ENCODE measurements at places on chromosomes 1 and 21.

DNA sequence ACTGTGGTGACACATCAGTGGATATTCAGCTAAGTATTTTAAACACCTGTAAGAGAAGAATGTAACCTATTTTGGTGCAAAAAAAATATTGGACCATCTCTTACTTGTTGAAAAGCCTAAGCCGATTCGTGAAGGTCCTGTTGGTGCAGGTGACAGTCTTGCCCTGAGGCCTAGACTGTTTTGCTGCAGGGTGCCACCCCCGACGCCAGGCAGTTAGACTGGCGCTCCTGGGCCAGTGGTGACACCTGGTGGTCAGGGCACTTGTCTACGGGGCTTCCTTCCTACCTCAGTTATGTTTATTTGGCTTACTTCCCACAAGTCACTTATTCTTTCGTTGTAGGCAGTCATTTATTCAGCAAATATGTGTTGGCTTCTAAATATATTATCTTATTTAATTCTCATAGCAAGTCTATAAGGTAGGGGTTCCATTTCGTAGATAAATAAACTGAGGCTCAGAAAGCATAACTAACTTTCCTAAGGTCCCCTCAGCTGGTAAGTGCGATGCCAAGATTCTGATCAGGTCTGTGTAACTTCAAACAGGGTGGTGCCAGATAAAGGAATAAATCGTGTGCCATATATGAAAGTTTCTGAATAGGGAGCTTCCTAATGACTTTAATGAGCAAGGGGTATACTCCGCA lies 1.9 kb downstream of the EEIG2 start:
- peak; percentile 80 for DNase-seq

GRCh38 chr1:94072840-94073522 lies 48.0 kb downstream of the ABCA4 start:
- no peak for DNase-seq

DNA sequence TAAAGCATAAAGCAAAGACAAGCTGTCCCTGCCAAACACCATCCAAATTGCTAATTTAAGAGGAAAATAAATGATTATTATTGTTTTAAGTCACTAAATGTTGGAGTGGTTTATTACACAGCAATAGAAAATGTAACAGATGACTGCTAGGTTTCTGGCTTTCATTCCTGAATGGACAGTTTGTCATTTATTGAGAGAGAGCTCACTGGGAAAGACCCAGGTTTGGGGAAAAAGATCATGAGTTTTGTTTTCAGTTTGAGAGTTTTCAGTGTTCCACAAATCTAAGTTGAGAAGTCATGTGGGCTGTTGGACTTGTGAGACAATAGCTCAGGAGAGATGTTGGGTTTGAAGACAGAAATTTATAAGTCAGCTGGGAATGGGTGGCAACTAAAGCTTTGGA lies 5.4 kb downstream of the GPA33 start:
- DNase-seq, result no peak

GRCh38 chr21:40176724-40177123 lies 309.5 kb downstream of the PCP4 start:
- no peak for DNase-seq

- no peak for DNase-seq
Observed at GRCh38 chr1:179047636-179047997, 21.9 kb downstream of the FAM20B start.

DNA sequence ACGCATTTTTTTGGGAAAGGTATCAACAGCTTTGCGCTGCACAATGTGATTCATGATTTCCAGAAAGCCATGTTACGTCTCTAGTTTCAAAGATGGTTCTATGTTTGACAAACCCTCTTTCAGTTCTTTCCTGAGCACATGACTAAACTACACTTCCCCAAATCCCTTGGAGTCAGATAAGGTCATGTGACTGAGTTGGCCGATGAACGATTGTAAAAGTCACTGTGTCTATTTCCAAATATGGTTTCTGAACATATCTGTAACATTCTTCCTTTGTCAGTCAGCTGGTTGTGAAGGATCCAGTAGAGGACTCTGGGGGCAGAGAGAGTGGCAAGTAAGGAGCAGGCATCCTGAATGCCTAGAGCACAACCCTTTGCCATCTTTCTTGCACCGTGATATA lies 35.4 kb downstream of the TMPRSS15 start:
- no peak for DNase-seq

- DNase-seq, result no peak
Observed at GRCh38 chr1:40020447-40021085, 20.0 kb upstream of the CAP1 start.

DNA sequence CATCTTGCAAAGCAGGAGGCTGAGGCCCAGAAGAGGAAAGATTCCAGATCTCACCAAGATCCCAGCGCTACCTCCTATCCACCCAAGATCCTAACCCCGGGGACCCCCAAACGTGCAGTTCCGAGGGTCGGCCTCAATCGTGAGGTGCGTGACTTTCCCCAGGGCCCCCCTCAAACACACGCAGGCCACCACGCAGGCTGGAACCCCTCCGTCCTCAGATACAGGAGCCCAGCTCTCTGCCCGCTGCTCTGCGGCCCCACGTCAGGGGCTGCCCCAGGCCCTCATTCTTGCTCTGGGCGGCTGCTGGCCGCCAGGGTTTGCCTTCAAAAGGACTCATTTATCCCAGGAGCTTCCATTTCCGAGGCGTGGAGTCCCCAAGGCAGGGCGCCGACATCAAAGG lies 39.9 kb downstream of the KRTAP10-1 start:
- no peak for DNase-seq

DNA sequence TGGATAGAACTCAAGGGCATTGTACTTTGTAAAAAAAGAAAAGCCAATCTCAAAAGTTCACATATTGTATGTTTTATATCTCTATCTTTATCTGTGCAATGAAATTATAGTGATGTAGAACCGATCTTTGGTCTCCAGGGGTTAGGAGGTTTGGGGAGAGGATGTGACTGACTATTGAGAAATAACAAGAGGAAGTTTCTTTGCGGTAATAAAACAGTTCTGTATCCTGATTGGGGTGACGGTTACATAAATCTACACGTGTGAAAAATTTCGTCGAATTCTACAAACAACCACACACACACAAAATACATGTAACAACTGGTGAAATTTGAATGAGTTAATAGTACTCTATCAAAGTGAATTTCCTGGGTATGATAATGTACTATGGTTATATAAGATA lies 10.6 kb upstream of the OR2T33 start:
- no peak for DNase-seq

DNA sequence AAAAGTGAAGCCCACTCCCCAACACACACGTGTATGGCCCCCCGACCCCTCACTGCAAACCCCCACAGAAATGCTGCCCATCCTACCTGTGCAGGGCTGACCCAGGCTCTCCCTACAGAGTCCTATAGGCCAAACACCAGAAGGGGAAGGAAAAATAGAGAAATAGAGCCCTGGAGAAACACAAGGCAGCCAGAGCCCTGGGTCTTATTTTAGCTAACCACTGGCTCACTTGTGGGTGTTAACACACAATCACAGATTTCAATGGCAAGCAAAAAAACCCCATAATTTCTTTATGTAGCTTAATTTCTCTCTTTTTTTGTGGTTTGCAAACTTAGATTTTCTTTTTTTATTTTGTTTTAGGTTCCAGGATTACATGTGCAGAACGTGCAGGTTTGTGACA lies 989 bp upstream of the PIGR start:
- DNase-seq, result no peak

DNA sequence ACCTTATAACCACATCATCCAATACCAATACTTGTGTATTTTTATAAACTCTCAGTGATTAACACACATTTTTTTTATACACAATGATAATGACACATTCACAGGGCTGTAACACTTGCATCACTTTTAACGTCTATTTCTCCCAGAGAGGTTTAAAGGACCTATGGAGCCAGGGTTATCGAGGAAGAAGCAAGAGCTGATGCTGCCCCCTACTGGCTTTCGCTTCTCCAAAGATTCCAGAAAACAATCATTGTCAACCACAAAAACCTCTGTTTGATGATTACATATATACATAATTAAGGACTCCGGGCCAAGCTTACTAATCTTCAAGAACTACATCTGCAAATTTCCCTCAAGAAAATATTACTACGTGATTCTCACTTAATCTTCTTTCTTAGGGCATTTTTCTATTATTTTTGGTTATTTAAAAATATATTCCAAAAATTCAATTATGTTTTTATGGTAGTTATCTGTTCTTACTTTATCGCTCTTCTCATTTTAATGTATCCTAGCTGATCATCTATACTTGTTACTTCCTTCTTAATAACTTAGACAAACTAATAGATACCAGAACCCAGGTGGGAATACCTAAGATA lies 214.5 kb downstream of the VAV3 start:
- peak; percentile 43 for DNase-seq
